ENCODE measurements at places on chromosomes 1 and 21. TPM values are rescaled to one million over a fixed set of nuclear protein-coding genes. Genes with fewer than 3 reads are reported as not detected.

DNA sequence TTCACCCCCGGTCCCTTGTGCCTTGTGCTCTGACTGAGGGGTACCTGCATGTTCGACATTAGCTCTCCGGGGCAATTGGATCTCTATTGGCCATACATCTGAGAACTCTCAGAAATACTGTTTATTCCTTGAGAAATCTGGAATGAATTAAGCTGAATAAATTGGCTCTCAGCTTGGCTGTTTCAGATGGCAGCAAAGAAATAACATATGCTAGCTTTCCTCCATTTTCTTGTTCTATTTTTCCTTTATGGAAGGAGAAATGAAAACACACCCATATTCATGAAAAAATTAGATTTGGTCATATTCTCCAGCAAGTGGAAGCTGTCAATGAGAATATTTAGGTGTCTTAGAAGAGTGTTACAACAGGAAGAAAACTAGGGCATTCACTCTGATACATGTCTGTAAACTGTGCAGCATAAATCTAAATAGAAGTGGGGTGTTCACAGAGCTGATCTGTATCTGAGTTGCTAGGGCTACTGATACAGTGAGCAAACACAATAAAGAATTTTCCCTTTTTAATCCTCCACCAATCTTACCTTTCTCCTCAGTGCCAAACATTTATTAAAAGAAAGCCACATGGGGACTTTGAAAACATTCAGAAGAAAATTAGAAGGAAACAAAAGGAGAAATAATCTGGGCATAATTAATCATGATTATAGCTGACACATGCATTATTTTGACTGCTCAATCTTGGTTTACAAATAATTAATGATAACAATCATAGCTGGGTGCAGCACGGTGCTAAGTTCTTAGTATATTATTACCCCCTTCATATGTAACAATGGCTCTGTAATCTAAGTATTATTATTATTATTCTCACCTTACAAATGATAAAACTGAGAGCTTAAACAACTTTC, 671.9 kb upstream of the USP24 start:
- no peaks in the 10 kb centered on the region for H3K27me3 ChIP-seq
- H3K4me3 ChIP-seq = no peak overlapping the region
- DNase-seq = no peak
- H3K27ac ChIP-seq = no peak overlapping the region

Gene TMEM53
- 5.7 TPM for polyA plus RNA-seq

- no peaks in the 10 kb centered on the region for H3K4me1 ChIP-seq
- H3K4me3 ChIP-seq = no peak overlapping the region
- H3K36me3 ChIP-seq = no peaks in the 10 kb centered on the region
- no peak overlapping the region for H3K27ac ChIP-seq
These were observed 60.4 kb downstream of the CYYR1 start for GRCh38 chr21:26512664-26513063.

- no peaks in the 10 kb centered on the region for H3K27me3 ChIP-seq
- H3K27ac ChIP-seq = no peak overlapping the region
- H3K36me3 ChIP-seq = no peaks in the 10 kb centered on the region
- no peak overlapping the region for H3K4me3 ChIP-seq
- DNase-seq = no peak
- H3K4me1 ChIP-seq = no peaks in the 10 kb centered on the region
These were observed 11.8 kb upstream of the BACE2 start for GRCh38 chr21:41156142-41156541.

- H3K27ac ChIP-seq = no peak overlapping the region
- H3K36me3 ChIP-seq = no peaks in the 10 kb centered on the region
- no peak for DNase-seq
- no peak overlapping the region for H3K4me3 ChIP-seq
These were observed 84.2 kb upstream of the FGGY start for GRCh38 chr1:59212706-59213105.

GRCh38 chr1:232493869-232494268, 136.1 kb downstream of the SIPA1L2 start:
- H3K4me3 ChIP-seq = no peak overlapping the region
- no peak for DNase-seq
- H3K27me3 ChIP-seq = no peaks in the 10 kb centered on the region
- no peak overlapping the region for H3K27ac ChIP-seq

GRCh38 chr1:101460739-101461138, 223.9 kb downstream of the S1PR1 start:
- H3K4me1 ChIP-seq = no peaks in the 10 kb centered on the region
- no peak overlapping the region for H3K27ac ChIP-seq
- H3K27me3 ChIP-seq = no peaks in the 10 kb centered on the region
- no peak for DNase-seq
- no peak overlapping the region for H3K4me3 ChIP-seq

DNA sequence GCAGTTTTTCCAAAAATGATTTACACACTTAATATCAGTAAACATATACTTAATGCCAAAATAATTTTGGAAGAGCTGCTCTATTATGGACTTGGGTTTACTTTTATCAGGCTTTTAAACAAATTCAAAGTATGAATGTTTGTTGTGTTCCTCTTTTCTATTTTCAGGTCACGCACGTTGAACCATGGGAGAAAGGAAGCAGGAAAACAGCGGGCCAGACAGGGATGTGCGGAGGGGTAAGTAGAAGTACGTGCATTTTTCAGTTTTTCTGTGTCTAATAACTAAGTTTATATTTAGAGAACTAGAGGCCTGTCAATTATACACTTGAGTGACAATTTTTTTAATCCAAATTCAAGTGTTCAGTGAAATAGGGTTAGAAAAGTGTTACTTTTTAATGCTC, 3.4 kb downstream of the PRPF38B start:
- H3K4me1 ChIP-seq = peaks cover 74% of the 10 kb centered on the region

DNA sequence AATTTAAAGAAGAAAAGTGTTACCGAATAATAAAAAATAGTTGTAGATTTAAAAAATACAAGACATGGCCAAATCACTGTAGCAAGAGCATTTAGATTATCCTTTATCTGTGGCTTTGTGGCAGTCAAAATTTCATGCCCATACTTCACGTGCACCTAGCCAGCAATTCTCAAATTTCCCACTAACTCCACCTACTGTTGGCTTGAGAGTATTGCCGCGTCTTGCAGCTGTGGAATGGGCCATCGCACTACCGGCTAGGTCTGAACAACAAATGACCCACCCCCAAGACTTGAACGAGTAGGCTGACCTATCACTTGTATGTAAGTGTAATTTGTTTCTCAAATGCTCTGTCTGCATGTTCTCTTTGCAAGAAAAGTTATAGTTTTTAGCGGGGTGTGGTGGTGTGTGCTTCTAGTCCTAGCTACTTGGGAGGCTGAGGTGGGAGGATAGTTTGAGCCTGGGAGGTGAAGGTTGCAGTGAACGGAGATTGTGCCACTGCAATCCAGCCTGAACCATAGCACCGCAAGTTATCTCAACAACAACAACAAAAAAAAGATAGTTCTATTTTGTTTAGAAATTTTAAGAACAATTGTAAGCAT, 4.1 kb downstream of the KRTAP13-4 start:
- no peak for DNase-seq
- no peaks in the 10 kb centered on the region for H3K27me3 ChIP-seq
- no peaks in the 10 kb centered on the region for H3K4me1 ChIP-seq
- H3K36me3 ChIP-seq = no peaks in the 10 kb centered on the region
- no peak overlapping the region for H3K27ac ChIP-seq
- no peak overlapping the region for H3K4me3 ChIP-seq

- H3K27me3 ChIP-seq = no peaks in the 10 kb centered on the region
- peaks cover 64% of the 10 kb centered on the region for H3K4me1 ChIP-seq
- H3K4me3 ChIP-seq = no peak overlapping the region
- H3K36me3 ChIP-seq = no peaks in the 10 kb centered on the region
These were observed 159.6 kb downstream of the TOMM20 start for GRCh38 chr1:234969011-234969441.

Gene PLA2G2D
- not detected for polyA plus RNA-seq

DNA sequence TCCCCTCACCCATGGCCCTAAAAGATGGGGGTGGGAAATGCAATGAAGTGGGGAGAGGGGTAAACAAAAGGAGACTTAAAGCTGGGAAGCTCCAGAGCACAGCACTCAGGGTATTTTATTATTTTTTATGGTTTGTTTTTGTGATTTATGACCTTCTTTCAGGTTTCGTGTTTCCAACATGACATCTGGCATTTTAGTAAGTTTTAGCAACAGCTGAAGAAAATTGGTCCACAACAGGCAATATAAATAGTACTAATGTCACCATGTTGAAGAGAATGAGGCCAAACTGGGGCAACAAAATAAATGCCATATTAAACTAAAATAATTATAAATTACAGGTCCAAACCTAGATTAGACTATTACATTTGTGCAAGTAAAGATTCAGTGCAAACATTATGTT, 56.3 kb downstream of the TBX15 start:
- H3K27me3 ChIP-seq = no peaks in the 10 kb centered on the region
- no peak overlapping the region for H3K27ac ChIP-seq
- no peak overlapping the region for H3K4me3 ChIP-seq
- H3K36me3 ChIP-seq = no peaks in the 10 kb centered on the region

- H3K4me1 ChIP-seq = peaks cover 35% of the 10 kb centered on the region
- no peak overlapping the region for H3K4me3 ChIP-seq
- DNase-seq = no peak
These were observed 1.3 kb upstream of the EFNA4 start for GRCh38 chr1:155062151-155062686.

- no peaks in the 10 kb centered on the region for H3K27me3 ChIP-seq
- no peak overlapping the region for H3K27ac ChIP-seq
- peaks cover 10% of the 10 kb centered on the region for H3K4me1 ChIP-seq
These were observed 80.2 kb upstream of the GREM2 start for GRCh38 chr1:240691909-240692705.

GRCh38 chr1:11134898-11135266, 35.2 kb upstream of the EXOSC10 start:
- no peak overlapping the region for H3K27ac ChIP-seq
- no peak overlapping the region for H3K4me3 ChIP-seq
- no peaks in the 10 kb centered on the region for H3K27me3 ChIP-seq
- H3K36me3 ChIP-seq = peaks cover 56% of the 10 kb centered on the region

Gene DIO1
- polyA plus RNA-seq = not detected

DNA sequence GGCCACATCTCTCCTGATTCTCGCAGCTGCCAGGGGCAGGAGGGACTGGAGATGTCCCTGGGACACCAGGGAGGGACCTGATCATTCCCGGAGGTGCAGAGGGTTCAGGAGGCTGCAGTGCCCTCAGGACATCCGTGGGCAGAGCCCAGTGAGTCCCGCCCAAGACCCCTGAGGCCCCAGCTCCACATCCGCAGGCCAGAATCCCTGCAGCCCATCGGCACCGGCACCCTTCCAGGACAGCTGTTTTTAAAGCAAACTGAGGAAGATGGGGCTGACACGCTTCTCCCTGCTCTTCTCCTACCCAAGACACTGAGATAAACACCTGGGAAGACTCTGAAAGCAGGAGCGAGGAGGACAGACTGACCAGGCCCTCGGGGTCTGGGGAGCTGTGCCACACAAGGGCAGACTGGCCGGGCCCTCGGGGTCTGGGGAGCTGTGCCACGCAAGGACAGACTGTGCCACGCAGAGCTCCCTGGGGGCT, 25.5 kb downstream of the SLC19A1 start:
- no peaks in the 10 kb centered on the region for H3K36me3 ChIP-seq
- H3K27ac ChIP-seq = no peak overlapping the region

Gene INKA2
- polyA plus RNA-seq = 0.16 TPM

Gene RGS1
- polyA plus RNA-seq = 120 TPM

DNA sequence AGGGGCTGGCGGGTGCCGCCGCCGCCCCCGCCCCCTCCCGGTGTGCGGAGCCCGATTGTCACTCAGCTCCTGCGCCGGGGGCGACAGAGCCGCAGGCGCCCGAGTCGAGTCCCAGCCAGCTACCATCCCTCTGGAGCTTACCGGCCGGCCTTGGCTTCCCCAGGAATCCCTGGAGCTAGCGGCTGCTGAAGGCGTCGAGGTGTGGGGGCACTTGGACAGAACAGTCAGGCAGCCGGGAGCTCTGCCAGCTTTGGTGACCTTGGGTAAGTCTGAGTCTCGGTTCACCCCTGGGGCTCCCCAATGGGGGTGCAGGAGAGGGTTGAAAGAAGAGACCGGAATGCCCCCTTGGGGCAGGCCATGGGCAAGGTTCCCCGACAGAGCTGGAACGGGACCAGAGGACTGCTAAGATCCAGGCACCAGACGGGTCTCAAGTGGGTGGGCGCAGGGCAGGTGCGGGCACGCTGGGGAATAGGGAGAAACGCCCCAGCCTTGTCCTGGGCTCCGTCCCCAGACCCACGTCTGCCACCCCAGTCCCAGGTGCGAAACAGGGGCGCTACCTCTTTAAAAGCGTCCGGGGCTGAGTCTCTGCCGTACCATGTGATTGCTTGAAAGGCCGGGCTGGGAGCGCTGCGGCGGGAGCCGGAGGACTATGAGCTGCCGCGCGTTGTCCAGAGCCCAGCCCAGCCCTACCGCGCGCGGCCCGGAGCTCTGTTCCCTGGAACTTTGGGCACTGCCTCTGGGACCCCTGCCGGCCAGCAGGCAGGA, at the start of gene ADORA1:
ADORA1 (plus strand) TSS at position 61 of the 765 bp plus-strand sequence. CDS start 1,116 bp downstream, outside the sequence.
- H3K4me3 ChIP-seq = no peak within 1 kb of the TSS
- no peak within 1 kb of the TSS for H3K27ac ChIP-seq
- H3K27me3 ChIP-seq = peaks cover 19% of the 10 kb centered on the region
- H3K36me3 ChIP-seq = no peaks in the 10 kb centered on the region

GRCh38 chr1:196361112-196361714, 247.0 kb downstream of the KCNT2 start:
- H3K4me3 ChIP-seq = no peak overlapping the region
- H3K27ac ChIP-seq = no peak overlapping the region
- H3K4me1 ChIP-seq = no peaks in the 10 kb centered on the region
- H3K27me3 ChIP-seq = no peaks in the 10 kb centered on the region

- H3K4me1 ChIP-seq = peaks cover 11% of the 10 kb centered on the region
- no peak overlapping the region for H3K4me3 ChIP-seq
- no peak for DNase-seq
- H3K27me3 ChIP-seq = no peaks in the 10 kb centered on the region
- no peak overlapping the region for H3K27ac ChIP-seq
These were observed 32.6 kb downstream of the NEK2 start for GRCh38 chr1:211642870-211643269.

DNA sequence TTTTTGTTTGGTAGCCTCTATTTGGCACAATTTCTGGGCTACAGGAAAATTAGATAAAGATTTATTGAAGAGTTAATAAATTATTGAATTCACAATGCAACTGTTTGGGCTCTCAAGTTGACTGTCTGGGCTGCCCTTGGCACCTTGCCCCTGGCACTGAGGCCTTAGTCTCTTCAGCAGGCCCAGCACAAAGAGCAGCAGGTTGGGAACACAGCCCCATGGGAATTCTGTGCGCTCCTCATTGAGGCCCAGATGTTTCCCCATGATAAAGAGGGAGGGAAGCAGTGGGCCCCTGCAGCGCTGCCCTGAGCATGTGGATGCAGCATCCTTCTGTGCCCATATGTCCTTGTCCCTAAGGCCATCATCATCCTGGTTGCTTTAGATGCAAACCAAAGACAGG, 2.9 kb downstream of the CRNN start:
- no peaks in the 10 kb centered on the region for H3K36me3 ChIP-seq
- no peaks in the 10 kb centered on the region for H3K27me3 ChIP-seq
- H3K4me1 ChIP-seq = no peaks in the 10 kb centered on the region
- no peak overlapping the region for H3K4me3 ChIP-seq
- no peak for DNase-seq
- H3K27ac ChIP-seq = no peak overlapping the region

Gene PLEKHN1
- polyA plus RNA-seq = not detected

Measured in CD4-positive, alpha-beta memory T cell (primary cell).